ENCODE measurements at places on chromosomes 6 and 20.

DNA sequence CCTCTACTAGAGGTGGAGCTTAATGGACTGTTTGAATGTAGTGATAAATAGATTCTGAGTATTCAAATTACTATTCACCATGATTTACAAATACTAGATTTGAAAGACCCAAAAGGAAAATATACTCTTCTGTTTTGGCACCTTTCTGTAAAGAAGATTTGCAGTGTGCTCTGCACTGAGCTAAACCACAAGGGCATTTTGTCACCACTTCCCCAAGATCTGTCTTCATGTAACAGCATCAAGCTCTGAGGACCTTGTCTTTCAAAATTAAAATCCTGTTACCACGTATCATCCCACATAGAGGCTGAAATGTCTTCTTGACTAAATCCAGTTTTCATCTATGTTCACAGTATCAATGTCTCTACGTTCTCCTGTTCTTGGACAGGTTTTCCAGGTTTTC lies 3.3 kb upstream of the PGK2 start:
- DNase-seq = no peak

- no peak for DNase-seq
These were observed 57.6 kb downstream of the PLCB4 start for GRCh38 chr20:9126527-9126926.

DNA sequence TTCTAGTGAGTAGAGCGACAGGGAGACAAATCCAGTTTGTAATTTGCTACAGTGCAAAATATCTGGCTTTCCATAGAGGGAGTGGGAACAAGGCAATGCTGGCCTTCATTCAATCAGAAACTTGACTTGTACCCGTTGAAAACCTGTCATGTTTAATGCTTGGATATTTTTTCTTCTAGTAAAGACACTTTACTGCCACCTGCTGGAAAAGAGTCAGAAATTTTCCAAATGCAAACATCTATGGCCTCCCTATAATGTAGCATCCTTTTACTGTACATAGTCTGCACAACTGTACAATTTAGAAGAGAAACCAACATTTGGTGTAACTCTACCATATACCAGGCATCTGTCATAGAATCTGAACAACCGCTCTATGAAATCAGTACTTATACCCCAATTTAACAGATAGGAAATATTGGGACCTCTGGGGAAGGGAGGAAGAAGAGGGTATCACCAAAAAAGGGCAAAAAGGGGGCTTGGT lies 16.7 kb upstream of the TBC1D20 start:
- no peak for DNase-seq

DNA sequence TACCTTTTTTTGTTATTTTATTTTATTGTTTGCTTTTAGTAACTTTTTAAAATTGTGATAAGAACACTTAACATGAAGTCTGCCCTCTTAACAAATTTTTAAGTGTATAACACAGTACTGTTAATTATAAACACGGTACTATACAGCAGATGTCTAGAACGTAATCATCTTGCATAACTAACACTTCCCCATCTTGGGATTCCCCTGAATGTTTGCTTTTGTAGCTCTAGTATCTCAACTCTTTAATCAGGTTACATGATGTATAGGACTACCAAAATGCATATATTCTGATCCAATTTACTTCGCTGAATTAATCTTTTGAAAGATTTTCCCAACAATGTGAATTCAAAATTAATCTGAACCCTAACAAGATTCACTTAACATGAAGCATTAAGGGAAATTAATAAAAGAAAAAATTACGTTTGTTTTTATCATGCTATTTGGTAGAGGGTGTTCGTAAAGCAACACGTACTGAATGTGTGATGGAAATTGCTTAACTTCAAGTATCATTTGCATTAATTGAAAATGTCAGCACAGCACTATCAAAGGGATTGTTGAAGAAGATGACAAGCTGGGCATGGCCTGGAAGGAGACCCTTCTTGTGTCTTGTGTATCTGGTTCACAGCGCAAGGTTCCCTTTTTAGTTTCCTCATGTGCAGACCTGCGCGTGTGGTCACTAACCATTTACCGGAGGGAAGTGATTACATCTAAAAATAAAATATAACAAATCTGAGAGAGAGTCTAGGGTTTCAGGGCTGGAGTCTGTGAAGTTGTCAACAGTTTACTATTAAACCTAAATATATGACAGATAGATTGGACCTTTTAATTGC lies 15.2 kb downstream of the COL19A1 start:
- DNase-seq = no peak

DNA sequence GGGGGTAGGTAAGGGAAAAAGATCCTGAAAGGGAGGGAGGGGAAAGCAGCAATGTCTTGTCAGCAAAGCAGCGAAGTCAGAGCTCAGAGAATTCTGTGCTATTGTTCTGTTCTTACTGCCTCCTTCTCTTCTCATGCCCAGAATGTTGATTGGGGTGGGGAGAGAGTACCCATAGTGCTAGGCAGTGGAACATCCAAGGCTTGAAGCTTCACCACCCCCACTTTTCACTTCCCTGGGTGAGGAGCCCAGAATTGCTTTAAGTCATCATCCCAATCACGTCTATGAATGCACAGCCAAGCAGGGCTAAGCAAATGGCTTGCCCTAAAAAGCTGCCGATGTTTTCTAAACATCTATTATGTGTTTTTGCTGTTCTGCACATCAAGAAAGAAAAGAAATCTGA lies 16.5 kb downstream of the REPS1 start:
- DNase-seq = no peak

GRCh38 chr6:160766989-160767646 lies 65.1 kb downstream of the PLG start:
- DNase-seq = no peak

- no peak for DNase-seq
These were observed 13.5 kb upstream of the BMP5 start for GRCh38 chr6:55888917-55889316.

DNA sequence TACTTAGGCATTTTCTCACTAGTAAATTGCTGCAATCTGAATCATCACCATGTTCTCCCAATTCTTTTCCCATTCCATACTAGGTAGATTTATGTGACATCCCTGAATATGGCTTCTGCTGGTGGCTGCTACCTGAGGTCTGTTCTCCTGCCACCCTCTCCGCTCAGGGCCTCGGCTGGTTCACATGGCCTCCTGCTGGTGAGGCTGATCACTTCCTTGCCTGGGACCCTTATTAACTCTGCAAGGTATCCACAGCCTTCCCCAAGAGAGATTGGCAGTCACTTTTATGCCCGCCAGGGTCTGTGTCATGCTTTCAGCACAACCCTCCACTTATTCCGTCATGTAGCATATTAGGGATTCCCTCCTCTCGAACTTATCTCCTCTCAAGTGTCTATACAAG lies 424.5 kb upstream of the FLRT3 start:
- DNase-seq = no peak

GRCh38 chr6:44410363-44410762 lies 22.9 kb downstream of the CDC5L start:
- no peak for DNase-seq
